ENCODE measurements at places on chromosomes 7 and 10.
A peak's percentile ranks its signal among the peaks of the same experiment; 100 is the strongest.

GRCh38 chr10:102342958-102343357, 52.5 kb upstream of the NFKB2 start:
- no peak for DNase-seq

- no peak for DNase-seq
These were observed 265.2 kb upstream of the PPP2R2D start for GRCh38 chr10:131635564-131636015.

- DNase-seq: no peak
These were observed 256.0 kb downstream of the AHR start for GRCh38 chr7:17554341-17555015.

GRCh38 chr7:47432671-47433563, 149.0 kb downstream of the TNS3 start:
- DNase-seq: no peak

- DNase-seq: no peak
These were observed 63.6 kb upstream of the CARD11 start for GRCh38 chr7:3107228-3107763.

- DNase-seq: peak; percentile 77
These were observed 9.6 kb downstream of the CCL26 start for GRCh38 chr7:75762350-75762917.

DNA sequence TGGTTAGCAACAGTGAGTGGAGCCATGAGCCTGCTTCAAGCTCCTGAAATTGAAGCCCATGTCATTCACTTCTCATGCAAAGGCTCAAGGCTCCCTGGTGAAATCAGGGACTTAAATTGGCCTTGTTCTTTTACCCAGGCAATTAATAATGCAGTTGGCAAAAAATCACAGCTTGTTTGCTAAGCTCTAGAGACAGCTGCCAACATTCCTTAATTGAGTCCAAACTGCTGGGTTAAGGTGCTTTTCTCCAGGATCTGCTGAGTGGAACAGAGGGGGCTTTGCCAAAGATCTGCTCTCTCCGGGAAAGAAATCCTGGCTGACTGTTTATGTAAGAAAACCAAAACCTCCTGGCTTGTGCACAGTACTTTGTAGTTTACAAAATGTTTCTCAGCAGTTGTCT, 257.6 kb upstream of the GHITM start:
- DNase-seq: peak; percentile 63

- DNase-seq: no peak
These were observed 73.0 kb upstream of the IL6 start for GRCh38 chr7:22653951-22654350.

- DNase-seq: no peak
These were observed 22.9 kb downstream of the PARP12 start for GRCh38 chr7:140039896-140040295.

GRCh38 chr10:133096616-133097269, 9.0 kb downstream of the ADGRA1 start:
- DNase-seq: no peak

GRCh38 chr10:26439406-26440087, 1.4 kb downstream of the APBB1IP start:
- DNase-seq: no peak

DNA sequence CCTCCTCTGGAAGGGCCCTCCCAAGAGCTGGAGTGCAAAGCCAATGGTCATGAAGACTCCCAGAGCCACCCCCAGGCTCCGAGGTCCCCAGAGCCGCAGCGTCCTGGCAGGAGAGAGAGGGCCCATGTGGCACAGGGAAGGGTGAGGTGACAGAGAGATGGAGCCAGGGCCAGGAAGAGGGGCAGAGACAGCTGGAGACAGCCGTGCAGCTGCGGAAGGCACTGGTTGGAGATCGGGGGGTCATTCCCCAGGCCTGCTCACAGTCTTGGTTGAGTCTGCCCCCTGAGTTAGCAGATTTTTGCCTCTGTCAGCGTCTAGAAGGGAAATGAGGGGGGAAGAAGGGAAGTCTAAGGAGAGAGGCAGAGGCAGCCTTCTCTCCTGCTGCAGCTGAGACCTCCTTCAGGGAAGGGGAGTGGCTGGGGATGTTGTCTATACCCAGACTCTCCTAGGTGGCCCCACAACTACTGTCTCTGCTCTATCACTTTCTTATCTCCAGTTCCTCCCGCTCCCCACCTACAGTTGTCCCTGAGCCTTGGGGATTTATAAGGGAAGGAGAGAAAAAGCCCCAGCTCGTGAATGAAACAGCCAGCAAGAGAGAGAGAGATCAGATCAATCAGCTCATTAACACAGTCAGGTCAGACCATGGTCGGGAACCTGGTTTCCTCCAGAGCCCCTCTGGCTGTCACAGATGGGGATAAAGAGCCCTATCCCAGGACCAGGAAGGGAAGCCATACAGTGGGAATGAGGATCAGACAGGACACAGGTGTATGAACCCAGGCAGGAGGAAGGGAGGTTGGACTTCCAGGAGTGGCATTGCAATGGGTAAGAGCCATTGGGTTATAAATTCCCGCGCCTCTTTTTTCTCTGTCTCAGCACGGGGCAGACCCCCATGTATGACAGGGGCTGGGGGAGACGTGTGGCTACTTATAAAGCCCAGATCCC, 1.2 kb downstream of the GAL3ST4 start:
- DNase-seq: no peak

All from NCI-H2171 treated with DMSO at 0.1 percent for 48 hours (cell line).